ENCODE measurements at places on chromosomes 11 and 22.

DNA sequence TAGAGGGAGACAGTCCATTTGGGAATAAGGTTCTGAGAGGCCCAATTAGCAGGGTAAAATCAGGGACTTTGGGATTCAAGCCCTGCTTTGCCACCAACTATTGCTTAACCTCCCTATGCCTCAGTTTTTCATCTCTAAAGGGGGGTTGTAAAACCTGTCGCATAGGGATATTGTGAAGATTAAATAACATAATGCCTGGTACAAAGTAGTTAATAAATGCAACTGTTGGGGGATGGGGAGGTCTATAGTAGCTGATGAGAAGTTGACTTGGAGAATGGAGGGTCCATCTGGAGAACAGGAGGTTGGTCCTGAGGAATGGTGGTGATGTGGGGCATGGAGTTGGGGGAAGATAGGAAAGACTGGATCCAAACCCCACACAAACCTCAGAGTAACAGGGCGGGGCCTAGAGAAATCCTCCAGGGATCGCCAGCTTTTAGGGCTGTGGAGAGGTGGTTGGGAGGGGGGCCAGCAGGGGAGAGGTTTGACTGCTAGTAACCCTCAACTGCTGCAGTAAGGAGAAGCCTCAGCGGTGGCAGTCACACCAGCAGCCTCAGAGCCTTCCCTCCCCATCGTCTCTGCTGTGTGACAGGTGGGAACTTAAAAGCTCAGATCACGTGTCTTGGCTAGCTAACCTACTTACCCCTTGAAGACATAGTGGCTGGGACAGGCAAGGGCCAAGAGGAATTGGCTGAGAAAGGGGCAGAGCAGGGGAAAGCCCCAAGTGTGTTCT, 1.1 kb upstream of the ABCG4 start:
- DNase-seq: no peak

DNA sequence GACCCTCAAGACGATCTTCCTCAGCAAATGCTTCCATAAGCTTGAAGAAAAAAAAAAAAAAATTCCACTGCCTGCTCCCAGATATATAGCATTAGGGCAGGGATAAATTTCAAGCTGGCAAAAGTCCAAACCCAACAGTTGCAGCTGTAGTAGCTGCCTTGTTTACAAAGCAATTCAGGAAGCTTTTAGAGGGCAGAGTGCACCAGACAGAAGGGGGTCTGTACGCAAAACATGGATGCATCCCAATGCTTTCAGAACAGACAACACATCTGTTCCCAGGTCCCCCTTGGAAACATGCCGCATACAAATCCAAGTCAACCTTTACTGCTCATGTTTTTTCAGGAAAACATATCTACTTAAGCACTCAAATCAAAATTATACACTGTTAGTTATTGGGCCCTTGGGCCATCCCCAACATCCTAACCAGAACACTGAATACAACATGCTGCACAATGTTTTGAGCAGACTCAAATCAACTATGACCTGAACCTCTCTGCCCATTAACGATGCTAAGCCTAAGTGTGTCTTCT, 94.5 kb downstream of the CADM1 start:
- DNase-seq: no peak

DNA sequence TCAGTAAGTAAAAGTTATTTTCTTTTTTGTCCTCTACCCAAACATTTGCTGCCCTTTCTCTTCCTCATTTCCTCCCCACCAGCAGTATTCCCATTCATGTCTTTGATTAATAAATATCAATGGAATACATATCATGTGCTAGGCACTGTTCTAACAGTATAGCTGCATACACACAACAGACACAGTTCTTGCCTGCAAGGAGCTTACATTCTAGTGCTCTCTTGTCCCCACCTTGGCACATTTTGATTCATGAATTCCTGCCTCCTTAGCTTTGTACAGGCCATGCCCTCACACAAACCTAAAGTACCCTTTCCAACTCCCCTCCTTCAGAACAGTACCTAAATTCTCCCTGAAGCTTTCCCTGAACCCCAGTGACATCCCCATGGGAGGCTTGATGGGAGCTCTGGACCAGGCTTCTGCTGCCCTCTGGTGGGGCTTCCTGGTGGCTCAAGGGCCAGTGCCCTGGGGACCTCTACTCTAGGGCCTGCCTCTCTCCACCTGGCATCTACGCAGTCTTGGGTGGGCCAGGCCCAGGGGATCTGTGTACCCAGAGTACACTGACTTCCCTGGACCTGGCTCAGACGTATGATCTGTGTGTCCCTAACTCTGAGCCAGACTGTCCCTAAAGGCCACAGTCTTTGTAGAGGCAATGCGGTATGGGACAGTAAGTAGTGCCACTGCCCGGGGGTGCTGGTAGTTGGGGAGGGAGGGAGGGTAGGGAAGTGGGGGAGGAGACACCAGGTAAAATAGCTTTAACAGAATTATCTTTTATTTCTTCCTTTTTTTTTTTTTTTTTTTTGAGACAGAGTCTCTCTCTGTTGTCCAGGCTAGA, 14.1 kb downstream of the RPS13 start:
- DNase-seq: peak; percentile 58

GRCh38 chr11:92623055-92623454, 346.4 kb upstream of the MTNR1B start:
- no peak for DNase-seq

DNA sequence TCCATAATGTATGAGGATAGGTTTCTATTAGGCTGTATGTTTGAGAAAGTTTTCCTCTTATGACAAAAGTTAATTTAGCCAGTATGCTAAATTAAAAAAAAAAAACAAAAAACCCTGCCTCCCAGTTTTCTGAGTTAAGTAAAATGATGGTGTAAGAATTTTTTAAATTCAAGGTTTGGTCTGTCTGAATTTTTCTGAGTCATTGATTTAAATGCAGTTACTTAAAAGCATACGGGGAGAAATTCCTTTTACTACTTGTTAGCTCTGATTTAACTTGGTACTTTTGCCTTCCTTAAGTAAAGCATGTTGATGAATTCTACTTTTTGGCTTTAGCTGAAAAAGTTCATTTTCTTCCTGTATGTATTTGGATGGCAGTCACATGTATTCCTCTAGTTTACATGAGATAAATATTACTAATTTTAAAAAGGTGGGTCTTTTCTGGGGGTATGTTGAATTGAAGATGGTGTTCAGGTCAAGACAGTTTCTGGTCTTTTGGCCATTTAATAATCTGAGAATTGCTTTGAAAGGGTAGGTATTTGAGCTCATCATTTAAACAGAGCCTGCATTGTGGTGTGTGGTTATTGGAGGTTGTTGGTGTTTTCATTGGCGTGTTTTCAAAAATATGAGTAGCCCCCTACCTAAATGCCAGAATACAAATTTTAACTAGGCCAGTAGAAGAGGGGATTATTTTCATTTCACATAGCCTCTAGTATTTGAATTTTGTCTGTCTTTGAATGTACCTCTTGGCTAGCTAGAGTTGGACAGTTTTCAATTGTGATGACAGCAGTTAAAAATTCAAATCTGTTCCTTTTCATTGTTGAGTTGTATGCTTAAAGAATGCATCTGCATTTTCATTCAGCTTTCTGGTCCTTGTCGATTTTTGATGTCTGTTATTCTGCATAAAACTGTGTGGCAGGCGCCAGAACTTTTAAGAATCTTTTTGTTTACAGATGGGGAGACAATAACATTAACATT, 64.7 kb downstream of the MTMR3 start:
- no peak for DNase-seq

- DNase-seq: no peak
These were observed 61.3 kb downstream of the TRIM44 start for GRCh38 chr11:35723913-35724312.

DNA sequence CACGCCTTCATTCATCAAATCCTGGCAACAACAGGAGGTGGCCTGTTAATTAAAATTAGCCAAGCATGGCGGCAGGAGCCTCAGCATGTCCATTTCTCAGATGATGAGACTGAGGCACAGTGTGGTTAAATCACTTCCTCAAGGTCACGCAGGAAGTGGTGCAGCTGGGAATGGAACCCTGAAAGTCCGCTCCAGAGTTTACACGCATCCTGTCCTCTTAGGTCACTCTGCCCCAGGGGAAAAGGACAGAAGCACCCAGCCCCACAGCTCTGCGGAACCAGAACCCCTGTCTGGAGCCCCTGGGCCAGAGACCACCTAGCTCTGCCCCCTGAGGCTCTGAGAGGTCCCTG, 19.6 kb downstream of the RPL3 start:
- no peak for DNase-seq

DNA sequence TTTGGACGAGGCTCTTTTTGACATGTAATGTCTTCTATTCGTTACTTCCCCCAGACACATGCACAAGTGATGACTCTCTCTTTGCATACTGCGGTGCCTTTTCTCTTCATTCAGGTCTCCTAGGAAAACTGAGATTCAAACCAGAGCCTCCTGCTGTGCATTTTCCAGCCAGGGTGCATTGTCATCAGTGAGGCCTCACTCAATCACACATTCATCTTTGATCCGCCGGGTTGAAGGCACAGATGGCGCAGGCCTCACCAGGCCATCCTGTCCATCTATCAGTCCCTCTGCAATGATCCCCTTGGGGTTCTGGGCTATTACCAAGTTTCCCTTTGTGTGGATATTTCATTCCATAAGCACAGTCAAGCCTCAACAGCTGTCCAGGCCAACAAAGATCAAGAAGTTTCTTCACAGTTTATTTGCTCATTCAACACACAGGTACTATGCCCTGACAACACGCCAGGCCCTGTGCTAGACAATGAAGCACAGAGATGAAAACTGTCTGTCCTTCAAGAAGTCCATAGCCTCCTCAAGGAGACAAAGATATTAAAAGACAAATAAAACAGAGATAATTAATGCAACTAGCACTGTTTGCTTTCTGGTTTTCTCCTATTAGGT, 107.8 kb downstream of the LARGE1 start:
- DNase-seq: no peak

DNA sequence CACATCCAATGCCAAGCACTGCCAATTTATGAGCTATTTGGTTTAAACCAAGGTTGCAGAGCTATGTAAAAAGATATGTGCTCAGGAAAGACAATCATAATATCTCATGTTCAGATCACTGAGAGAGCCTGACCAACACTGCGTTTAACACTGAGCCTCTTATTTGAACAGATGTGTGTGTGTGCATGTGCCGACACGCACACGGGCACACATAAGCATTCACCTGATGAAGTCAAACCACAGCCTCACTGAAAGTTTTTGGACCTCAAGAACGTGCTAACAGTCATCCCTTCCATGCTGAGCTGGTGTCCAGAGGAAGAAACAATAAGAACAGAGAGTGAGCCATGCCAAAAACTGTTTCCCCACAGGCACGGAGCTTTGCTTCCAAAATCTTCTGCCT, 23.4 kb downstream of the HPS4 start:
- no peak for DNase-seq

DNA sequence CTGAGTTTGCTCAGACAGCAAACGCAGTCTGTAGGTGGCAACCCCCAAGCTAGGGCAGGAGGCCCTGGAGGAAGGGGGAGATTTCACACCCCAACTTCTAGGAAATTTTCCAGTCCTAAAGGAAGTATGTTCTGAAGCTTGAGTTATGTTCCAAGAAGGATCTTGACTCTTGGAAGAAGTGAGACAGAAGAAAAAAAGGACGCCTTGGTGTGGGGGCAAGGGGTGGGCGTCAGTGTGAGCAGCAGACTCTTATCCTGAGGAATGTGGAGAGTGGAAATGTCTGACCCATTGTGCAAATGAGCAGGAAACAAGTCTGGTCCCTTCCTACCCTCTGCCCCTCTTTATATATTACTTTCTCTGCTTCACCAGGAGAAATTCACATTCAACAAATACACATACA, 368.5 kb upstream of the NARS2 start:
- DNase-seq: no peak

DNA sequence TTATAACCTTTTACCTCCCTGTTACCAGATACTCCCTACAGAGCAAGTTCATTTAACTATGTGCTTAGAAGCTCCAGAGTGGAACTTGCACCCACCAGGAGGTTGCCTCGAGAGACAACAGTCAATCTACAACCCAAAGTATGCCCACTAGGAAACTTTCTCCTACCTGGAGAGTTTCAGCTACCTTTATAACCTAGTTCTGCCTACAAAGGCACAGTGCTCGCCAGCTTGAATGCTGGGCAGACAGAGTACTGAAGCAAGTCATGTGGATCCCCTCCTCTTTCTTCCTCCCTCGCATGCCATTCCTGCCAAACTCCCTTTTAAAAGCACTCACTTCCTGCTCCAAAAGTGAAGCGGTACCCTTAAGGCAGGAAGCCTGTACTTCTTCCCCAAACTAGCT, 258.9 kb downstream of the SWAP70 start:
- no peak for DNase-seq

- peak; percentile 49 for DNase-seq
These were observed 48.1 kb downstream of the CBL start for GRCh38 chr11:119254239-119254638.

- DNase-seq: no peak
These were observed 40.3 kb downstream of the JHY start for GRCh38 chr11:122922893-122923292.

GRCh38 chr11:40130427-40130826, 1329.0 kb downstream of the LRRC4C start:
- DNase-seq: no peak

Measured in stimulated activated CD4-positive, alpha-beta T cell treated with anti-CD3 and anti-CD28 coated beads, Interleukin-12 subunit alpha, Interleukin-12 subunit beta, amount 100 ng/mL, for 4 hours (primary cell).